ENCODE measurements at places on chromosomes 12 and 14.

GRCh38 chr14:44403193-44403592 lies 103.9 kb downstream of the FSCB start:
- no peak for DNase-seq

DNA sequence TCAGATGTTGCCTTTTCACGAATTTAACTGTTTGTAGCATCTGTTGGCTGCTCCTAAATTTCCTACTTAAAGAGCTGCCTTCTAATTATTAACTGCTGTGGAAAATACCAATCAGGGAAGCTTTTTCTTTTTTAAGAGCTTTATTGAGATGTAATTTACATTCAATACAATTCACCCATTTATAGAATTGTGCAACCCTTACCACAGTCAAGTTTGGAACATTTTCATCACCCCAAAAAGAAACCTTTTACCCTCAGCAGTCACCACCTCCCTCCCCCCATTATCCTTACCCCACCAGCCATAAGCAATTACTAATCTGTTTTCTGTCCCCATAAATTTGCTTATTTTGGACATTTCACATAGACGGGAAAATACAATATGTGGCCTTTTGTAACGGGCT lies 1.4 kb downstream of the PCNX4 start:
- DNase-seq: no peak

- no peak for DNase-seq
Measured at GRCh38 chr12:89382328-89382727, 30.0 kb upstream of the DUSP6 start.

DNA sequence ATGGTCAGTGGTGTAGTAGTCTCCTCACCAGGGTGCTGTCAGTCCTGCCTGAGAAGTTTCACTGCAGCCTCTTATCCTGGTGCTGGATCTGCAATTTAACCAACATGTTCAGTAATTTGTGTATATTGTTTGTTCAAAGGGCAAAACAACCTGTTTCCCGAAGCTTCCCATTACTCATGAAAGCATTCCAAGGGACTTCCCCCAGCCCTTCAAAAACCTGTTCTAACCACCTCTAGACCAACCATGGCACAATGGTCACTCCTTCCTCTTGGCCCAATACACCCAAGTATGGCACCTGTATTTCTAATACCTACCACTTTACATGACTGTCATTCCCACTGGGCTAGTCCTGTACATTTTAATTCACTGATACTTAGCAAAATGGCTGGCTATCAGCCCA lies 12.1 kb downstream of the CKAP4 start:
- no peak for DNase-seq

DNA sequence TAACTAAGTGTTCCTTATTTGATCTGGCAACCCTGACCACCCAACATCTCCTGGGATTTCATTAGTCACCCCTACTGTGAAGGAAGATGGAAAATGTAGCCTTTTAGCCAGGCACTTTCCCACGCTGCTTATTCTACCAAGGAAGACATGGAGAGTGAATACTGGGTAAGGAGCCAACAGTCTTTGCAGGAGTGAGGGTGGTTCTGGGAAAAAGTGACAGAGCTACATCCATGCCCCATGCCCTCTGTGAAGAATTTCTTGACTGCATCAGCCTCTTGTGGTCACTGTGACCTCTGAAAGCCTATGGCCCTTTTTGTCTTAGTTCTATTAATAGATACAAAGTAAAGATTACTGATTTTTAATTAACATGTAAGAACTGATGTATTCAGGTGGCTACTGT lies 196.0 kb upstream of the EEA1 start:
- no peak for DNase-seq

DNA sequence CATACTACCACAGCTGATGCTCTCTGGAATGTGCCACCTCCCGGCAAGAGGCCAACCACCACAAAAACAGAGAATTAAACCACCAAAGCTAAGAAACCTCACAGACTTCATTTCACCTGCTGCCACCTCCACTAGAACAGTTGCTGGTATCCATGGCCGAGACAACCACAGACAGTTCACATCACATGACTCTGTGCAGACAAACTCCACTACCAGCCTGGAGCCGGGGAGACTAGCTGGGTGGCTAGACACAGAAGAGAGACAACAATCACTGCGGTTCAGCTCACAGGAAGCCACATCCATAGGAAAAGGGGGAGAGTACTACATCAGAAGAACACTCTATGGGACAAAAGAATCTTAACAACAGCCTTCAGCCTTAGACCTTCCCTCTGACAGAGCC lies 78.2 kb downstream of the RALGAPA1 start:
- DNase-seq: no peak

- DNase-seq: no peak
Measured at GRCh38 chr12:92796650-92797049, 93.9 kb downstream of the PLEKHG7 start.

DNA sequence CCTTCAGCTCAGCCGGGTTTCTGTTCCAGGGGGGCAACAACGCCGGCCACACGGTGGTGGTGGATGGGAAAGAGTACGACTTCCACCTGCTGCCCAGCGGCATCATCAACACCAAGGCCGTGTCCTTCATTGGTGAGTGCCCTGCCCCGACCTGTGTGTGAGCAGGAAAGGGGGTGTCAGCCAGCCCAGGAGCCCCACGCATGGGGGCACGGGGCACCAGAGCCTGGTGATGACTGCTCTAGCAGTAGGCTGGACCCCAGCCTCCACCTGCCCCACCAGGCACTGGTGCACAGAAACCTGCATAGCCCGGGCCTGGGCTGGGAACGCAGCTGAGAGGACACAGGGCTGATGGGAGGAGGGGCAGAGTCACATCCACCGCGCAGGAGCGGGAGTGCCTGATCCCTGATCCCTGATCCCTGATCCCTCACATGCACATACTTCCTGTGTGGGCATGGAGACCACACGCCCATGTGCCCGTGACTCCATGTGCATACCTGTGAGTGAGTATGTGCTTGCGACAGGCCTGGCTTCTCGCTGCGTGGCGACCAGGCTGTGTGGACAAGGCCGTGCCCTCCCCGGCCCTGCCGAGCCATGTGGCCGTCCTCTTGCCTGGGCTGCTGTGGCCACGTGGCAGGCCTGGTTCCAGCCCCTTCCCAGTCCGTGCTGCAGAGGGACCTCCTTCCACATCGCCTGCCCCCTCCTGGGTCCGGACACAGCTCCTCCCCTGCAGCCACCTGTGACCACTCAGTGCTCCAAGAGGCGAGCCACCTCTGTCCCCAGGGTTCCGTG lies 11.2 kb downstream of the ADSS1 start:
- no peak for DNase-seq

DNA sequence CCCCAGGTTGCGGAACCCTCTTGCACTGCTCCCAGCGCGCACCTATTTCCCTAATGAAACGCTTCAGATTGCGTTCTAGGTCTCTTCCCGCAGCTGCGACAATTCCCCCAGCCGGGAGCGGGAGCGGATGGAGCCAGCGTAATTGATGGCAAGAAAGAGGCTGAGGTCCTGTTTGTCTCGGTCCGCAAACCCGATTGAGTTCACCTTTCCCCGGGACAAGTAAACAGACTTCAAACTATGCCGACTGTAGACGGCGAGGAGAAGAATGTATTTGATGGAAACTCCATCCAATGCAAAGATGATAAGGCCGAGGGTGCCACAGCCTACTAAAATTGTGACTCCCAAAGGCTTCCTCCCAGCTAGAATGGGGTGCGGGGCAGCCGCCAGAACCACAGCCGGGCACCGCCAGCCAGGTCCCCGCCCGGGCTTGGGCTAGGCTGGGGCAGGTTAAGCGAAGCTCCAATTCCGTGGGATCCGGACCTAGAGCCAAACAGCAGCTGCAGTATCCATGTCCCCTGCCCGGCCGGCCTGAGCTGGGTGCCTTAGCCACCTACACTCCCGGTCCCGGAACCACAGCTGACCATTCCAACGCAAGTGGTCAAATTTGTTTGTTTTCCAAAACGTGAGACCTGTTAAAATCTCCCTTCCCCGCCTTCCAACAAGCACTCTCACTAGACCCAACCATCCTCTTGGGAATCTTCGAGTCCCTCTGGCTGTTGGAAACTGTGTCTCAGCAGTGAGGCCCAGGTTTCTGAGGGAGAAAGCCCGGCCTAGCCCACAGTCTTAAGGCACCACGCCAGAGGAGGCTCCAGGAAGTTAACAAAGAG lies 5.5 kb downstream of the NKX2-1 start:
- no peak for DNase-seq

GRCh38 chr12:88258396-88258795 lies 116.3 kb downstream of the TMTC3 start:
- no peak for DNase-seq

GRCh38 chr12:124953689-124954405 lies 35.1 kb downstream of the DHX37 start:
- DNase-seq: no peak

DNA sequence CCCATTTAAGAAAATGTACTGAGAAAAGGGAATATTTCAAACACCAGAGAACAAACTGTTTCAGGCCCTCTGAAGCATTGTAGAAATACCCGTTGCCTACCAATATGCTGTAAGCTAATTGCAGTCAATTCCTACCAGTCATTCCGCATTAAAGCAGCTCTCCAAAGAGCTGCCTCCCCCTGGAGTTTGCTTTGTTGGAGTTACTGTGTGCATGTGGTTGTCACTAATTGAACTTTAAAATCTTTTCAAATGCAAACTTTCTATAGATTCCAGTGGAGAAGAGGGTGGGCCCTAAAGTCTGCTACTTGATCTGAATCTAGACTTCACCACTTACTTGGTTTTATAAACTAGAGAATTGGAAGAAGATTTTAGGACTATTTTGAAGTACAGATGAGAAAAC lies 112.7 kb downstream of the PLXNC1 start:
- no peak for DNase-seq

DNA sequence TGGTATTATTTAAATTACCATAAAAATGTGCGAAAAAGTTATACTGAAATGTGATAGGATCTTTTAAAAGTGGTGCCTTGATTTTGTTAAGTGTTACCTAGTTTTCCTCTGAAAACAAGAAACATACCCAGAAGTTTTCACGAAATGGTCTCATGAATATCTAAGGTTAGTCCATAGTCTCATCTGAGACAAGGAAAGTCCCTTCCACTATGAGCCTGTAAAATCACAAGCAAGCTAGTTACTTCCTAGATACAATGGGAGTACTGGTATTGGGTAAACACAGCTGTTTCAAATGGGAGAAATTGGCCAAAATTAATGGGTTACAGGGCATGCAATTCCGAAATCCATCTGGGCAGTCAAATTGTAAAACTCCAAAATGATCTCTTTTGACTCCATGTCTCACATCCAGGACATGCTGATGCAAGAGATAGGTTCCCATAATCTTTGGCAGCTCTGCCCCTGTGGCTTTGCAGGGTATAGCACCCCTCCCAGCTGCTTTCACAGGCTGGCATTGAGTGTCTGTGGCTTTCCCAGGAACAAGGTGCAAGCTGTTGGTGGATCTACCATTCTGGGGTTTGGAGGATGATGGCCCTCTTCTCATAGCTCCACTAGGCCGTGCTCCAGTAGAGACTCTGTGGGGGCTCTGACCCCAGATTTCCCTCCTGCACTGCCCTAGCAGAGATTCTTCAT lies 271.4 kb downstream of the NAV3 start:
- no peak for DNase-seq

DNA sequence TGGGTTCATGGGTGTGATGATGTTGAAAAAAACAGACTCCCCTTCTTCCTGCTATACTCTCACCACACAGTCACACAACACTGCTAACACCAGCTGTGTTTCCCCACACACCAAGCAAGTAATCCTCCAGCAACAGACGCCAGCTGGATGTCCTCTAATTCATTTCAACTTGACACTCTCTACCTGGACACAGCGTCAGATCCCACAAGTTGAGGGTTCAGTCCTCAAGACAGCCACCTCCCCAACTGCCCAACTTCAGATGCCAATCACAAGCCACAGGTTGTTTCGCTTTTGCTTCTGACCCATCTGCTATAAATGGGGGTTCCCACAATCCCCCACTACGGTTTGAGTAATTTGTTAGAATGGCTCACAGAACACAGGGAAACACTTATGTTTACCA lies 49.3 kb downstream of the TMEM30B start:
- no peak for DNase-seq

- DNase-seq: no peak
Measured at GRCh38 chr14:55913324-55914025, 204.7 kb upstream of the PELI2 start.

DNA sequence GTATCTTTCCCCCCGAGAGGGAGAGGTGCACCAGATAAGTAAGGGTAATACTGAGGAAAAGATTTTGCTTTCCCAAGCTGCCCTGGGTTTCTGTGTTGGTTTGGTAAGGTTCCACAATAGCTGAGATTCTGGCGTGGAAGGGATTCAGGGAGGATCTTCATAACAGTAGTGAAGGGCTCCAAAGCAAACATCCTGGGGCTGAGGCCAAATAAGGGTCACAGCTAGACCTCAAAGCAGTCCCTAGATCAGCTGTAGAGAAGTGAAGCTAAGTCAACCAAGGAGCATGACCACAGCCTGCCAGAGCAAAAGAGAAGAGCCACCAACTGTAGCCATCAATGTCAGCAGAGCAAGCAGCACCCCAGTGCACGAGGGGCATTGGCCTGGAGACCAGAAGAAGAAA lies 73.2 kb upstream of the SLC35F4 start:
- DNase-seq: no peak
